ENCODE measurements at places on chromosomes 5 and 9.

GRCh38 chr5:174731214-174732035, 7.0 kb downstream of the MSX2 start:
- no peak for DNase-seq

- DNase-seq: no peak
Measured at GRCh38 chr5:51829691-51830090, 446.4 kb downstream of the ISL1 start.

- DNase-seq: no peak
Measured at GRCh38 chr9:90846770-90847419, 45.3 kb downstream of the SYK start.

DNA sequence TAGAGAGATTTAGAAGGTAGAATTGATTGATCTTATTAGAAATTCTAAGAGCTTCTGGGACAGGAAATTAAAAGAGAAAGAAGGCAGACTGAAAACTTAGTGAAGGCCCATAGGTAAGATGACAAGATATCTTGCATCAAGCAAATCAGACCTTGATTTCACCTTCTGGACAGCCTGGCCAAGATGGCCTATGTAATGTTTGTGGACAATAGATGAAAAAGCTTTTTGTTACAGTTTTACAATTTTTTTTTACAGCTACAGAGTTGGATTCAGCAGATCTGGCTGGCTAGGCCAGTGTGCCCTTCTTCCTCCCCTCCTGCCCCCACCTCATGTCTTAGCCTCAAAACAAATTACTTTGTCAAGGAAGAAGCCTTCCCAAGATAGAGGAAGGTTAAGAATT, 21.6 kb upstream of the HEMGN start:
- DNase-seq: no peak

GRCh38 chr5:100232736-100233135, 302.4 kb upstream of the FAM174A start:
- DNase-seq: no peak

- no peak for DNase-seq
Measured at GRCh38 chr5:10828241-10828640, 67.2 kb upstream of the DAP start.

DNA sequence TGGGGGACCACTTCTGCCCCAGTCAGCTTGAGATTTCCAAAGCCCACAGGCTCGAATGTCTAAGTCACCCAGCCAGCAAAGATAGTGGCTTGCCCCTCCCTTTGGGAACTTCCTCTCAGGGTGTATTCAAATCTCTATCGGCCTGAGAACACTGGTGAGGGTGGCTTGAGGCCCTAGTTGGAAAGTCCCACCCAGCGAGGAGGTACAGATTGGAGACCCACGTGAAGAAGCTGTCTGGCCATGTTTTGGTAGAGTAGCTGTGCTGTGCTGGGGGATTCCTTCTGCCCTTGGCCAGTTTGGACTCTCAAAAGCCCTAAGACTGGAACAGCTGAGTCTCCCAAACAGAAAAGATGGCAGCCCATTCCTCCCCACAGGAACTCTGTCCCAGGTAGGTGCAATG, 172.7 kb upstream of the RIOK2 start:
- DNase-seq: no peak

All from stimulated activated CD4-positive, alpha-beta T cell treated with anti-CD3 and anti-CD28 coated beads, TNF-alpha, amount 100 ng/mL, for 24 hours (primary cell).